ENCODE measurements at places on chromosomes 13 and 19.

DNA sequence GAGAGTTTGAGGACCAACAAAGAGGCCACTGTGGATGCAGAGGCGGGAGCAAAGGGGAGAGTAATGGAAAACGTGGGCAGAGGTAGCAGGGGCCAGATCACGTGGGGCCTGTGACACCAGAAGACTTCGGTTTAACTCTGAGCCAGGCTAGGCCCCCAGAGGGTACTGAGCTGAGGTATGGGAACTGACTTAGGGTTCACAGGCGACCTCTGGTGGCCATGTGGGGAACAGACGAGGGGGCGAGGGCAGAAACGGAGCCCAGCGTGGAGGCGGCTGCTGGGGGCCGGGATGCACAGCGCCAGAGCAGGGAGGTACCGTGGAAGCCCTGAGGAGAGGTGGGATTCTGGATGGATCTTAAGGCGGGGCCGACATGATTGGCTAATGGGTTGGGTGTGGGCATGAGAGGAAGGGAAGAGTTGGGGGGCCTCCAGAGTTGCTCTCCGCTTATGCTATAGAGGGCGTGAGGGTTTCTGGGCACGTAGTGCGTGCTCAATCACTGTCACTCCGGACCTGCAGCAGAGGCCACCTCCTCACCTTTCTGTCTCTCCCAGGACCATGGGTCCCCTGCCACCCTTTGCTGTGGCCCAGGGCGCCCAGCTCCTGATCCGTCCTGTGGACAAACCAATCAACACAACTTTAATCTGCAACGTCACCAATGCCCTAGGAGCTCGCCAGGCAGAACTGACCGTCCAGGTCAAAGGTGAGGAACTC, 13.7 kb downstream of the PVR start:
- DNase-seq, result no peak

DNA sequence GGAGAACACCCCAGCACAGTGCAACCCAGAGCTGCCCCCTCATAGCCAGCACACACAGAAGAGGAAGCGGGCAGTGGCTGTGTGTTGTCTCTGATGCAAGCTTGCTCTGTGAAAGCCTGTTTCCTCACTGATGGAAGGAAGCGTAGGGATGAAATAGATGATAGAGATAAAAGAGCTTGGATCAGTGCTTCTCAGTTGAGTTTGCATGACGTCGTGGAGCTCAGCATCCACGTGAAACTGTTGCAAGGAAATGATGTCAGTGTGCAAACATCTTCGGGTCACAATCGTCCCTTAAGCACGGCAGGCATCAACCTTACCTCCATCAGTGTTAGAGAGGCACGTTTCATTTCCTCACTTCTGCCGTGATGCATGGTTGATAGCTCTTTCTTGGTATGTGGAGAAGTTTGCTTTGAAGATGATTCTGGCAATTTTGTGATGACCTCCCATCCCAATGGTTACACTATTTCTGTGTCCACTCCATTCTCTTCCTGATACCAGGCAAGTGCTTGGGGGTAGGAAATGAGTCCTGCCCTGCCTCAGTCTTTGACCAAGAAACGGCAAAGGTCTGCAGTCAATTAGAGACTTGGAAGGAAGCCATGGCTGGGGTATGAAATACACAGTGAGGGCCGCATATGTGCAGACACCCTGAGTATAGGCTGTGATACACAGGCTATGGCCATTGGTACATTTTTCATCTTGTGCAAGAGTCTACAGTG, 183.0 kb downstream of the ZNF536 start:
- no peak for DNase-seq

DNA sequence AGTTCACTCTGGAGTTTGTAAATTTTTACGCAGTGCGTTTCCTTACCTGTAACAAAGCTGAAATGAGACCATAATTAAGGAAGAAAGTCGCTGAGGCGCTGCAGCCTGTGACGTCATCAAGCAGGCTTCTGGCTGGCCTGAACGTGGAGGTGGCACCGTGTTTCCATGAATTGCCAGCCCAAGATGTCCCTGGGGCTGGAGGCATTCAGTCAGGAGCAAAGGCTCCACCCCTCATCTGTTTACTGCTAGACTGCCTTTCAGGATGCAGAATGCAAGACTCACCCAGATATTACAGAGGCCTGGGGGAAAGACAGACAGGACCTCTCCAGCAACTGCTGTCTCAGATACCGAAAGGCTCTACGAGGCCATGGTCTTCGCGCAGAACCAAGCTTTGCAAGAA, 424.6 kb downstream of the TSHZ3 start:
- no peak for DNase-seq

DNA sequence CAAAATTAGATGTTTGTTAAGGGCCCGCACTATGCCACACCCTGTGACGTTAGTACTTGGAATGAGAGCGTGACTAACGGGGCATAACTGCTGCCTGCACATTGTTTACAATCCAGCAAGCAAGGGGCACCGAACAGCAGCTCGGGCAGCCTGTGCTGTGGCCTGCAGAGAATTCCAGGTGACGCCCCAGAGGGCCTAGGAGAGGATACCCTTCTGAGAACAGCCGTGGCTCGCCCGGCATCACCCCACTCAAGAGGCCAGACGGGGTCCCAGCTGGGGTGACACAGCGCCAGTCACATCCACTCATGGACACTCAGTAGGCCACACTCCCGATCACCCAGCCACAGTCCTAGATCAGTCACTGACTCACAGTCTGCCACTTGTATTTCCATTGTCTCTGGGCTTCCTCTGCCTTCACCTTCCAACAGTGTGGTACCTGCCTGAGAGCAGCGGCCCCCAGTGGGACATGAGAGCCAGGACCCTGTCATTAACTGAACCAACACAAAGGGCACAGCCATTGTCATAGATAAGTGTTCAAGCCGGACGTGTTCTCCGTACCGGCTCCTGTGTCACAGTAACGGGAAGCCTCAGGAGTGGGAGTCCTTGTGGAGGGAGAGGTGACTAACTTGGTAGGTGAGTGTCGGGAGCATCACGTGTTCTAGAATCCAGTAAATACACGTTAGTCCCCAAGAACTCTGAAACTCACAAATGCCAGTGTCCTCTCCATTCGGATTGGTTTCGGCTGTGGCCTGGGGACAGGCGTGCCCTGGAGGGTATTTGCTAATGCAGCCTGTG, 7.5 kb downstream of the ZNF331 start:
- DNase-seq, result no peak

DNA sequence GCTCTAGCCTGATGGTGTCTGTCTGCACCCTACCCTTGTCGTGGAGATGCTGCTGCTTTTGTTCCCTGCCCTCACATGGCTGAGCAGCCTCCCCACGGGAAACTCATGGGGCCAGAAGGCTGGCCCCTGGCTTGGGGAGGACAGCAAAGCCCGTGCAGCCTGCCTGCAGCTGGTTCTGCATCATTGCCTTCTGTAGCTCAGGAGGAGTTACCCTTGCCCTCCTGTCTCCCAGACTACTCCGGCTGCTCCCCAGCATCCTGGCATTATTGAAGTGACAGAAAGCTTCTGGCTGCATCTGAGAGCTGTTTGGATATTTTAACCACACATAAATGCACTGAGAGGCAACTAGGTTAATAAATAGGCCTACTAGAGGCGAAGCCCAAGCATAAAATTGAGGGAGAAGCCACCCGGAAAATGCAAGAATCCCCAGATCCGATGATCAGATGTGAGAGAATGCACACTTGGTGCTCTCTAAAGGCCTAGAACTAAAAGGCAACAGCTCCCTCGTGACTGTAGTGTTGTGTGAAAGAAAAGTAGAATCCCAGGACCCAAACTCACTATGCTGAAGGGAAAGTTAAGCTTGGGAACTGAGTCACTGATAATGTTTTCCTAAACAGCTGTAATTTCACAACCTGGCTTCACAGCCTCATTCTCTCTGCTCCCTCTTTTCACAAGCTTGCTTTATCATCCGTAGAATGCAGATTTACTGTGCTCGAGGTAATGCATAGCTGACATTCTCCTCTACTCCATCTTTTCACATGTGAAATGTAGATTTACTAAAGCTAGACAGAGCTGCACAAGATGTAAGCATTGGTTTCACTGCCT, 110.8 kb downstream of the TNFRSF19 start:
- no peak for DNase-seq

DNA sequence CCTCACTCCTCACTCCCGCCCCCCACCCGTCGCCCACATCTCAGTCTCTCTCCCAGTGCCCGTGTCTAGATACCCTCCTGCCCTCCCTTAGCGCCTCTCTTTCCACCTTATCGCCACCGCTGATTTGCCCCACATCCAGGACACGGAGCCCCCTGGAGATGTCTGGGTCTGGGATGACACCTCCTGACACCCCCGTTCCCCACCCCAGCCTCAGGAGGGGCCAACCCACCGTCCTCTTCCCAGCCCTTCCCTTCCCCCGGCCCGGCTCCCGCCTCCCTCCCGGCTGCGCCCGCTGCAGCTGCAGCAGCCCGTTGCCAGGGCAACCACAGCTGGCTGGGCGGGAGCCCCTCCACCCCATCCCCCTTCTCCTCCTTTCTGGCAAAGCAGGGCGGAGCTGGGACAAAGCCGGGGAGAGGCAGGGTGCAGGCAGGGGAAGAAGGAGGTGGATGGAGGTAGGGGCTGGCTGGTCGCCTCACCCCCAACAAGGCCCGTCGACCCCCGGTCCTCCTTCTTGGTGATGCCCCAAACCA, 13.5 kb downstream of the DPF1 start:
- DNase-seq, result peak; percentile 74

DNA sequence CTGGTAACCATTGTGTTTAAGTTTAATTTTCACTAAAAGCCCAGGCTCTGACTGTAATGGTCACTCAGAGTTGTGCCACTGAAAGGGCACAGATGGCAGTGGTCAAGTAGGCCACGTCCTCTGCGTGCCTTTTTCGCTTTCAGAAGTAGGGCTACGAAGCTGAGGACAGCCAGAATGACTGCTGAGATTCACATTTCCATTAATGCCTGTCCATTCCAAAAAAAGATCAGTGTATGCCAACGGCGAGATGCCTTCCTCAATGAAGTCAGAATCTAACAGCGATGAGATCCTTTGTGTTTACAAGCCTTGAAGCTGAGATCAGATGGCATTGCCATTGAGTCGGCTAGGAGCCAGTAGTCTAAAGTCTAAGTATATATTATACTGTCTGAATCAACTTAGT, 311.3 kb downstream of the FGF14 start:
- DNase-seq, result no peak

All from right renal pelvis (tissue), 4 donors.